Hematopoietic multipotent progenitor cell (in vitro differentiated cells): ENCODE measurements at places on chromosomes 6 and 20.
A peak's percentile ranks its signal among the peaks of the same experiment; 100 is the strongest.

GRCh38 chr6:11330413-11330760, 97.9 kb upstream of the NEDD9 start:
- no peak for DNase-seq

GRCh38 chr20:62117658-62118057, 4.6 kb upstream of the LSM14B start:
- peak; percentile 67 for DNase-seq

DNA sequence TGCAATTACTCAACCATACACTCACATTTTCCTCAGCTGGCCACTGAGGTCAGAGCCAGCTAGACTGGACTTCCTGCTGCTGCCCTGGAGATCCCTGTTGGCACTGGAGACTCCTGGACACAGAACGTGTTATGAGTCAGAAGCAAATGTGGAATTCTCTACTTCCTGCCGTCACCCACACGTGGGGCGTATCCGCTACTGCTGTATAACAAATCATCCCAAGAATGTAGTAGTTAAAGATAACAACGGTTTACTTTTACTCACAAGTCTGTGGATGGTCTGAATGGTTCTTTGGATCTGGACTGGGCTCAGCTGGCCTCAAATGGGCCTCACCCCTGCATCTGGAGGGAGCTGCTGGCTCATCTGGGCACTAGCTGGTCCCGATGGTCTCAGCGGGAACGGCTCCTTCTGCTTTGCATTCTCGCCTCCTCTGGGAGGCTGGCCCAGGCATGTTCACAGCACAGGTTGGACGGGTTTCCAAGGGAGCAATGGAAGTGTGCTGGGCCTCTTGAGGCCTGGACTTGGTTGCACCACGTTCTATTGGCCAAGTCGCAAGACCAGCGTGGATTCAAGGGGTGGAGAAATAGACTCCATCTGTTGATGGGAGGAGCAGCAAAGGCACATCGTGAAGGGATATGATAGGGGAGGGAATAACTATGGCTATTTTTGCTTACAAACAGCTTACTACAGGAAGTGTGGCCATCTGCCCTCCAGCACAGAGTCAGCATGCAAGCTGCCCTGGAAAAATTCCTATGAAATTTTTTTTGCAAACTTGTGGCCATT, 118.5 kb downstream of the SNX5 start:
- DNase-seq = no peak

- peak; percentile 34 for DNase-seq
Measured at GRCh38 chr20:58864346-58864745, 11.8 kb downstream of the GNAS start.

DNA sequence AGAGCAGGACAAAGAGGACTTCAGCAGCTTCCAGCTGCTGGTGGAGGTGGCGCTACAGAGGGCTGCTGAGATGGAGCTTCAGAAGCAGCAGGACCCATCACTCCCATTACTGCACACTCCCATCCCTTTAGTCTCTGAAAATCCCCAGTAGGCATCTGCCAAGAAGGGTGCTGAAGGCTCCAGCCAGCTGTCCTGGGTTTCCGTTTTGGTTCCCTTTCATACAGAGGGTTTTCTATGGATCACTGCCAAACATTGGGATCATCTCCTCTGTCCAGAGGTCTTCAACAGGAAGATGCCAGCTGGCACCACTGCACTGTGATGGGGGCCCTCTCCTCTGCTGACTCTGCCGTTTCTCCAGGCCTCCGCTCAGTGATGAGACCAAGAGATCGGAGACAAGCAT, 14.3 kb upstream of the RAB5IF start:
- DNase-seq = no peak

DNA sequence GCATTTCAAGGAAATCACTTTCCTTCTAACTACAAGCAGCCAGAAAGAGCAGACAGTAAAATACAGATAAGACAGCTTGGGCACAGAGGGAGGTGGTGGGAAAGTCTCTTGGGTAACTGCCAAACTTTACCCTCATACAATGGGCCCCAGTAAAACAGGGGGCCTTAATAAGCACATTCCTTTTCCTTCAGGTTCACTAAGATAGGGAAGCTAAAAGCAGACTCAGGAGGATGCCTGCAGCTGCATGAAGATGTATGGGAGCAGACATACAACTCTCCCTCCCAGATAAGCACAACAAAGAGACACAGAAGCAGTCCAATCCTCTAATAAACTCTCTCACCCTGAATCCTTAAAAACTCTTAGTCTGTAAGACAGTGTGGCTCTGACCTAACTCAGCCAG, 49.0 kb downstream of the SIM1 start:
- no peak for DNase-seq

DNA sequence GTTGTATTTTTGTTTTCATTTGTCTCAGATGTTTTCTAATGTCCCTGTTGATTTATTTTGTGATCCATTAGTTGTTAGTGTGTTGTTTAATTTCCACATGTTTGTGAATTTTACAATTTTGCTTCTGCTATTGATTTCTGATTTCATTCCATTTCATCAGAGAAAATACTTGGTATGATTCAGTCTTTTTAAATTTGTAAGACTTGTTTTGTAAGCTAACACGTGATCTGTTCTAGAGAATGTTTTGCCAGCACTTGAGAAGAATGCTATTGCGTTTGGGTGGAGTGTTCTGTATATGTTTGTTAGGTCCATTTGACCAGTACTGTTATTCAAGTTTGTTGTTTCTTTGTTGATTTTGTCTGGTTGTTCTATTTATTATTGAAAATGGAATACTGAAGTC, 53.9 kb downstream of the KIZ start:
- DNase-seq = no peak

GRCh38 chr20:39638731-39639130, 676.6 kb downstream of the DHX35 start:
- no peak for DNase-seq

DNA sequence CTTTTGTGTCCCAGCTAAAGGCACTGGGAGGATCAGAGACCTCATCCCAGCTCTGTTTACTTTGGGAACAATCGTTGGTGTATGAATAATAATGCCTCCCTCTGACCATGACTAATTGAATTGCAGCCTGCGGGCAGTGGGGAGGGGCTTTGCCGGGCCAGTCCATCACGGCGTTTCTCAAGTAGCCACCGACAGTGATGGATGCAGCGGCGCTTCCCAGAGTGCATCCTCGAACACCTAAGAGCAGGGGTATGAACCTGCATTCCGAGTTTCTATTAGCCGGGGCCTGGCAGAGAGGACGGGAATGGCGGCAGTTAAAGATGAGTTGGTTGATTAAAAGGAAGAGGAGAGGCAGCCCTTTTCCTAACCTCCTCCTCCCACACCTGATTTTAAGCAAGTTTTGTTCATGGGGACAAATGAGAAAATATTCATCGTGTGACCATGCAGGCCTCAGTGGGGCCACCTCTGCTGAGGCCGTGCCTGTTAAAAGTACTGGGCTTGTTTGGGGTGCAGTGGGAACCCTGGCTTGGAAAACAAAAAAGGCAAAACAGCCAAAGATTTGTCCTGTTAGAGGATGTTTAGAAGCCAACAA, 154.1 kb downstream of the FOXA2 start:
- no peak for DNase-seq

- DNase-seq = no peak
Measured at GRCh38 chr20:45527294-45527693, 11.9 kb upstream of the SPINT3 start.
